Caudate nucleus (tissue), 63 donors: ENCODE measurements at places on chromosomes 7 and 10.

- DNase-seq, result no peak
Observed at GRCh38 chr10:93189944-93190343, 116.3 kb downstream of the CYP26A1 start.

GRCh38 chr10:43852644-43853214 is 204.0 kb upstream of the ZNF32 start:
- DNase-seq, result no peak

DNA sequence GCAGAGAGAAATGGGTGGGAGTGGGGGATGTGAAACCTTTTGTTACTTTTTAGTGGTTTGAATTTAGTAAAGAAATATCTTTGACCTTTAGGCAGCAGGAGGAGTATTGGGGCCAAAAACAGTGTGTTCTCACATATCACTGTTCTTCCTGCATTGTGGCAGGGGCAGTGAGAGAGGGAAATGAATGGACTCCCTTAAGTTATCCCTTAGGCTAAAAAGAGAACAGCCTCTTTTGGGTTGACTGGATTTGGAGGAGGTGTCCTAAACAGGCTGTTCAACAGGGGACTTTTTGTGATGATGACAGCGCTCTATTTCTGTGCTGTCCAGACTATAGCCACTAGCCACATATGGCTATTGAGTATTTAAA is 22.3 kb downstream of the ZNF775 start:
- no peak for DNase-seq

DNA sequence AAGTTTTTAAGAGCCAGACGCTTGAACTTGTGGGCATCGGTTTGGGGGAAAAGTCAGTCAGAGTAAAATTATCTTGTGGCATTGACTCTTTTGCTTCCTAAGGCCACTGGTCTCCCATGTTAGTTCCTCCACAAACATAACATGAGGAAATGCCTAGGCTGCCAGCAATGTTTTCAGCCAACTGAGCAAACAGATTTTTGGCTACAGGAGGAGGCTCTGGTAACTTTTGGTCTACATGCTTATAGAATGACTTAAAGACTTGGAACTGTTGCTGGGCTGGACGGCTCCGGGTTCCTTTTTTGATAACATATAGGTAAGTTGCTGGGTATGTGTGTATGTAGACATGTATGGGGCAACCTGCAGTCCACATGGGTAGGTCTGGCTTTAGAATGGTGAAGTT is 9.6 kb upstream of the ZNF239 start:
- no peak for DNase-seq

GRCh38 chr7:44767912-44768627 is 19.4 kb downstream of the ZMIZ2 start:
- peak; percentile 52 for DNase-seq

DNA sequence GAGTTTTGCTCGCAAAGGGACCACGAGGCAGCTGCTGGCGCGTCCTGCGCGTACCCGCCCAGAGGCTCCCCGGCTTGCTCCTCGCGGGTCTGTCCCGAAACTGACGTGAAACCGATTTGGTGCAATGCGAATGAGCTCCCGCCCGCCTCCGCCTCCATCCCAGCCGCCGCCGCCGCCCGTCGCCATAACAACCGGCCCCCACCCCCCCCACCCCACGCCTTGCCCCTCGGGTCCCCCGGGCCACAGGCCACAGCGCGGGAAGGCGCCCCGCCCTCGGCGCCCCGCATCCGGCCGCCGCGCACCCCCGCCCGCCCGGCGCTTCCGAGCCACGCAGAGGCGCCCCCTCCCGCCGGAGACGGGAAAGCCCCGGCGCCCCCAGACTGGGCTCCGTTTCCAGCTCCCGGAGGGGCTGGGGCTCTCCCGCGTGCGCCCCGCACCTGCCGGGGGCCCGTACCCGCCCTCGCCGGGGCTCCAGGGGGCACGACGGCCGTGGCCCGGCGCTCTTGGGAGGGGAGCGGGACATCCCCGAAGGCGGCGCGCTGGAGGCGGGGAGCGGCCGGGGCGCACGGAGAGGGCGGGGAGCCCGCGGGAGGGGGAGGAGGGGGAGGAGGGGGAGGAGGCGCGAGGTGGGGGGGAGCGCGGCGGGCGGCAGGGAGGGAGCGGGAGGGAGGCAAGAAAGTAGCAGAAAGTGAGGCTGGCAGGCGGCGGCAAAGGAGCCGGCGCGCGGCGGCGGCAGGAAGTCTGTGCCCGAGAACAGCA is at the start of gene CAMK1D:
Gene CAMK1D, plus strand, starts transcription at position 678 of the 759 bp plus-strand sequence.
- peak; percentile 72 for DNase-seq

GRCh38 chr10:3196958-3197347 is 24.4 kb upstream of the PITRM1 start:
- DNase-seq, result no peak

DNA sequence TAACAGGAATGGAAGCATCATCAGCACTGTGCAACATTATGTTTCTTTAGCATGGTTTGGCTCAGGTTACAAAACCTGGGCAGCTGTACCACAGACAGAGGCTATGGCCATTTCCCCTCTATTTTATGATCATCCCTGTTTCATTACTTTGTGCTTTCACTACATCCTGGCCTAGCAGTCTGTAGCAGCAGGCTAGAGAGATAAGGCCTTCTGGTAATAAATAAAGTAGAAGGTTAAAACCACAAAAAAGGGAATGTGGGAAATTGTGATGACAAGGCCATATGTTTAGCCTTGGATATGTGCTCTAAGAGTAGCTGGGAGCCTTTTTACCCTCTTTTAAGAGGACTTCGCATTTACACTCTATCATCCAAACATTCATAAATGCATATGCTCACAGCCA is 266.2 kb upstream of the PHF14 start:
- DNase-seq, result no peak

DNA sequence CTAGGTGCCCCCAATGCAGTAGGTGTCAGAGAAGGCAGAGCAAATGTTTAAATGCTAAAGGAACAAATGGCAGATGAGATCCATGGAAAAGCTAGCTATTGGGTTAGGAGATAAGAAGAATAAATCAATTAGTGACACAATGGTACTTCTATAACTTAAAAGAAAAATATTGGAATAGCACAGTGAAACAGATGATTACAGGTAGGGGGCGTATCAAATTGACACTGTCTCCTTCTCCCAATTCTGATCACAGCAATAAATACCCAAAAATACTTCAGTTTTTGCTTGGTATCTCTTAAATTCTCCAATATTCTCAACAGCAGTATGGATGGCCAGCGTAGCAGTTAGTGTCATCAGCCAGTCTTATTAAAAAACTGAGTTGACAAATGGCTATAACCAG is 5.2 kb downstream of the FRA10AC1 start:
- no peak for DNase-seq

DNA sequence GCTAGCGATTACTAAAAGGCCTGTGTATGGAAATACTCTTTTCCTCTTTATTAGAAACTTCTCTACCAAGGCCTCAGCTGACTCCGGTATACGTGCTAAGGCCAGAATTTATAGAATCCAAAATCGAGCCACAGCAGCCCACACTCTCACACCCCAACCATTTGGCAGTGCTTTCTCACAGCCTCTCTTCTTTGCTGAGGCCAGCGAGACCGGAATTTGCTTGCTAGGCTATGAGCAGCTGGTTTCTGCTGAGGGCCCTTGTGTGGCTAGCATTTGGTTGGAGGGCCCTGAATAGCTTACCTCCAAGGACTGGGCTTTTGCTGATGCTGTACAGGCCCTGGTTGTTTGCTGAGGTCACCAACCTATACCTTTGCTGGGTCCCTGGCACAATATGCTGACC is 46.1 kb downstream of the ITGB8 start:
- DNase-seq, result no peak

- DNase-seq, result no peak
Observed at GRCh38 chr7:149850716-149851115, 12.5 kb downstream of the ZNF862 start.

- no peak for DNase-seq
Observed at GRCh38 chr7:113622796-113623195, 296.0 kb downstream of the PPP1R3A start.
